Activated naive CD8-positive, alpha-beta T cell treated with anti-CD3 and anti-CD28 coated beads, Interleukin-2, amount 10 ng/mL, durations not matched to agents 7 days and 5 days (primary cell): ENCODE measurements at places on chromosomes 5 and 9. TPM values are rescaled to one million over a fixed set of nuclear protein-coding genes. Genes with fewer than 3 reads are reported as not detected.

DNA sequence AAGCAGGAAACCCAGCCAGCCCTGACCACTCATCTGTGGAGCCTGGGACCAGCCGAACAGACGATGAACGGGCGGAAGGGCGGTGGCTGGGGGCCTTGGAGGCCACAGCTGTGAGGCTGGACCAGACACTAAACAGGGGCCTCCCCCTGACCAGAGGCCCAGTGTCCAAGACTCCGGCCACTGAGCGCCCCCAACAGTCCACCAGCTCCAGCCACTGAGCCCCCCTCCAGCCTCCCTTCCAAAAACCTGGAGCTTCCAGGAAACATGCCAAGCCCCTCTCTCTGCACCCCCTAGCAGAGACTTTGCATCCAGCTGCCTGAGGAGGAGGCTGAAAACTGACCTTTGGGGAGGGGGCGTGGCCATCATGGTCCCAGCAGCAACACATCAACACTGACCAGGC is 23.2 kb downstream of the CNTFR start:
- DNase-seq = no peak

- DNase-seq = no peak
Measured at GRCh38 chr5:74093561-74093960, 467.6 kb downstream of the ARHGEF28 start.

The ELAVL2 gene
- total RNA-seq = not detected

The PAEP gene
- total RNA-seq = not detected

The PCDHGC5 gene
- not detected for total RNA-seq

GRCh38 chr5:61329550-61330128 is 2.4 kb upstream of the ZSWIM6 start:
- no peak for DNase-seq

DNA sequence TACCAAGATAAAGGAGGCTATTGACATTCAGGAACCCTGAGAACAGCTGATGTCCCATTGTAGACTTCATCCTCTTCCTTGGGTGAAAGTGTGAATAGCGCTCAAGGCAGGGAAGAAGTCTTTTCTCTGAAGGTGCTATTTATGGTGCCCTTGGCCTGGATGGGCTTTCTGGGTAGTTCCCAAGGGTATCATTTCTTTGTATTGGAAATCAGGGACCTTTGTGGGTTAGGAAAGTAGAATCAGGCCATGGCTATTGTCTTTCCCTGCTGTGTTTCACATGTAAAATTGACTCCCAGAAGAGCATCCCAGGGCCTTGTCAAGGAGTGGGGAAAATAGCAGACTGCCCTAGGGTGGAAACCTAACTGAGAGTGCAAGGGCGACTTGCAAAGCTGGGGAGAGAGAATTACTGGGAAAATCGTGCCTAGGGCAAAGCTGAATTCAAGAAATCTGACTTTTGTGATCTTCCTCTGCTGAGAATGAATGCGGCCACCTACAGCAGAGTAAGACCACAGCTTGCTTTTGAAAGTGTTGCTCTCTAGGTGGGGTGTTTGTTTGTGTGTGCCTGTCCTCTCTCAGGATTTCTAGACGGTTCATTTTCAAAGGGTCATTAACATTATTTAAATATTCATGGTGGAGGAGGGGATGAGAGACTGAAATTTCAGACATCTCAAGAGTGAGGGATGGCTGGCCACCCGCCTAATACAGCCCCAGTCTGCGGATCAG is 160.6 kb downstream of the C9orf152 start:
- no peak for DNase-seq

The RHOBTB3 gene
- total RNA-seq = 0.61 TPM

The SAPCD2 gene
- total RNA-seq = 26.4 TPM

GRCh38 chr5:135718651-135719050 is 115.8 kb upstream of the SLC25A48 start:
- DNase-seq = no peak

The FAM81B gene
- not detected for total RNA-seq

DNA sequence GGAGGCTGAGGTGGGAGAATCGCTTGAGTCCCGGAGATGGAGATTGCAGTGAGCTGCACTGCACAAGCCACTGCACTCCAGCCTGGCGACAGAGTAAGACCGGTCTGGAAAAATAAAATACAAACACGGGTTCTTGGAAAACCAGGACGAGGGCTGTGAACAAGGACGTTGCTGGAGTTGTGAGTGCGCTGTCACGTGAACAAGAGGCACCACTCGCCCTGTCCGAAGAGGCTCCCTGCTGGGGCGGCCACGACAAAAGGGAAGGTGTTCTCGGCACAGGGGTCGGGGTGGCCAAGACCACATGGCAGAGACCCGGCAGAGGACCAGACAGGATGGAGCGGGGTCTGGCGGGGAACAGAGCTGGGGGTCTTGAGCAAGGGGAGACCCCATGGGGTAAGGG is 30.6 kb upstream of the UBAC1 start:
- DNase-seq = no peak

The OR13C9 gene
- total RNA-seq = not detected

DNA sequence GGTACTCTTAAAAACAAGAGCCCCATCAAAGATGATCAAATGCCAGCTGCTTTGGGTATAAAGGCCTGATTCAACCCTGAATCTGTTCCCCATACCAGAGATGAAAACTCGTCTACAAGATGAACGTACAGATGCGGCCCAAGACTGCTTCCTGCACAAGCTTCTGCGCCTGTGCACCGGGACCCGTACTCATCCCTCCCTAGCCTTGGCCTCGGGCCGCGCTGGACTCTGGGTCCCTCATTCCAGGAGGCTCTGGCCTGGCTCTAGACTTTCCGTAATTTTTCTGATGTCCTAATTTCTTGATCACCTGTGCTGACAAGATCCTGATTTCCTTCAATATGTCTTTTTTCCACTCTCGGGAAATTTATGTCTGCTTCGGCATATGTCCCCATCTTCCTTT is 612.3 kb downstream of the BNC2 start:
- no peak for DNase-seq

The RELL2 gene
- 31.6 TPM for total RNA-seq

The NKD2 gene
- 0.36 TPM for total RNA-seq
